ENCODE measurements at places on chromosomes 12 and 14. TPM values are rescaled to one million over a fixed set of nuclear protein-coding genes. Genes with fewer than 3 reads are reported as not detected.

GRCh38 chr14:58540749-58541632, 96.8 kb upstream of the DACT1 start:
- DNase-seq: peak; percentile 21

DNA sequence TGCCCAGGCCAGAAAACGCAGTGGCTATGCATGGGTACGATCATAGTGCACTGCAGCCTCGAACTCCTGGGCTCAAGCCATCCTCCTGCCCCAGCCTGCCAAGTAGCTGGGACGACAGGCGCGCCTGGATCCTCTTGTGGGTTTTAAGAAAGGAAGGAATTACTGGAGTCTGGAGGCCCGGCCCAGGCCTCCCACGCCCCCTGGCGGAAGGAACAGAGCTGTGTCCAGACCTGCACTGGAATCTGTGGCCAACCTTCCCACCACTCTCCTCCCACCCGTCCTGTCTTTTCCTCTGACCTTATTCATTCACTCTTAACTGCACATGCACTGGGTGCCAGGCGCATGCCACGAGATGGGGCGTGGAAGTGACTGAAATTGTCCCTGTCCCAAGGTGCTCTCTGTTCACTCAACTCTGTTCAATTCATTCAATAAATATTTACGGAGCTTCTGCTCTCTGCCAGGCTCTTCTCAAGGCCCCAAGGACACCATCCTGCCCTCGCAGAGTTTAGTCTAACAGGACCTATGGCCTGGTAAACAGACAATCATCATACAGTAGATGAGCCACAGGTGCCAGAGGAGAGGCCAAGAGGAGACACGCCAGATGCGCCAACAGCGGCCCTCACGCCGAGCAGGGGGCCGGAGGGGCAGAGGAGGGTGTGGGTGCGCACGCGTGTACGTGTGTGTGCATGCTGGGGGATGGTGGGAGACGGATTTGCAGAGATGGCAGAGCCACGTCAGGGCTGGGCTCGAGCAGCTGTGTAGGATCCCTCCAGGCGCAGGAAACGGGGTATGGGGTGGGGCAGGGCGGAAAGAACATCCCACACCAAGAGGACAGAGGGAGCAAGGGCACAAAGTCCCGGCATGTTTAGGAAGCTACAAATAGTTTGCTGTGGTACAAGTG, 13.7 kb upstream of the TMEM106C start:
- peak; percentile 80 for DNase-seq

GRCh38 chr14:83972631-83973030, 1557.3 kb upstream of the FLRT2 start:
- DNase-seq: no peak

DNA sequence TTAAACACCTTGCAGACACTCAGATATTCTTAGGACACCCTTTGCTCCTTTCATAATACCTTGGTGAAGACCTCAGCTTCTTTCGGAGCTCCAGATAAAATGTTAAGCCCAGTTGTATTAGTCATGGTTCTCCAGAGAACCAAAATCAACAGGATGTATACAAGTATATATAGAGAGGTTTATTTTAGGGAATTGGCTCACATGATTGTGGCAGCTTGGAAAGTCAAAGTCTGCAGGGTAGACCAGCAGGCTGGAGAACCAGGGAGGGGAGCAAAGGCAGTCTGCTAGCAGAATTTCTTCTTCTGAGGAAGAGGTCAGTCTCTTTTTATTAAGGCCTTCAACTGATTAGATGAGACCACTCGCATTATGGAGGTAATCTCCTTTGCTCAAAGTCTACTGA, 6.9 kb upstream of the IGF1 start:
- no peak for DNase-seq

DNA sequence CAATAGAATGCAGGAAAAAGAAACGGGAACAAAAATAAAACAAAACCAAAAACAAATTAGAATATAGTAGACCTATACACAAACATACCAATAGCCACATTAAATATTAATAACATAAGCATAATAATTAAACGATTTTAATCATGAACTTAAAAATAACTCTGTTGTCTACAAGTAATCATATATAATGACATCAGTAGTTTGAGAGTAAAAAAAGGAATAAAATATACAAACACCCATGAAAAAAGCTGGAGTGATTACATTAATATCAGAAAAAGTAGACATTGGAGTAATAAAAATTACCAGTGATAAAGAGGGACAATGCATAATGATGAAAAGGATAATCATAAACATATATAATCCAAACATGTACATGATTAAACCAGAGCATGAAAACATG, 181.8 kb downstream of the ATXN7L3B start:
- DNase-seq: no peak

ETV6 gene
- total RNA-seq: 19.1 TPM

AVPR1A gene
- 20.9 TPM for total RNA-seq

ACSM4 gene
- not detected for total RNA-seq

KRT74 gene
- not detected for total RNA-seq

- DNase-seq: no peak
Measured at GRCh38 chr12:76156726-76157125, 72.2 kb upstream of the NAP1L1 start.

MYL2 gene
- not detected for total RNA-seq

TMEM179 gene
- total RNA-seq: not detected

GRCh38 chr12:107079172-107080011, 14.0 kb downstream of the CRY1 start:
- no peak for DNase-seq

GARIN6 gene
- total RNA-seq: not detected

- no peak for DNase-seq
Measured at GRCh38 chr12:49567302-49567610, 686 bp downstream of the MCRS1 start.

GRCh38 chr12:124381456-124382296, 86.8 kb downstream of the RFLNA start:
- peak; percentile 89 for DNase-seq

GRCh38 chr14:64612971-64613666, 63.4 kb downstream of the PPP1R36 start:
- DNase-seq: no peak

DNA sequence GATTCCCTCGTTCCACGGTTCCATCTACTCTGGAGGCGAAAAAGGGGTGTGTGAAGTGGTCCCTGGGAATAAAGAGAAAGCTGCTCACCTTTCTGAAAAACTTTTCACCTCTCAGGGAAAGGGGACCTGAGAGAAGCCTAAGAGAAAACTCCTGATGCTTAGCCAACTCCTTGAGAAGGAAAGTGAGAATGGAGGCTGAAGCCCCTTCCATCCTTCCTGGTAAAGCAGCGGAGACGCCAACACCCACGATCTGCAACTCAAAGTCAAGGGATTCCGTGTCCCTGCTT, 110.0 kb downstream of the ARF6 start:
- no peak for DNase-seq

GRCh38 chr12:93614917-93615596, 42.6 kb downstream of the SOCS2 start:
- DNase-seq: no peak

GRCh38 chr12:53749986-53750811, 1.6 kb downstream of the CISTR start:
- DNase-seq: no peak

- DNase-seq: no peak
Measured at GRCh38 chr12:51056242-51056641, 8.1 kb downstream of the LETMD1 start.

- no peak for DNase-seq
Measured at GRCh38 chr12:2642176-2642892, 152.4 kb upstream of the FKBP4 start.

KLHL33 gene
- under 0.01 TPM for total RNA-seq

Measured in stomach (tissue), 19 donors.